ENCODE measurements at places on chromosomes 5 and 9.

DNA sequence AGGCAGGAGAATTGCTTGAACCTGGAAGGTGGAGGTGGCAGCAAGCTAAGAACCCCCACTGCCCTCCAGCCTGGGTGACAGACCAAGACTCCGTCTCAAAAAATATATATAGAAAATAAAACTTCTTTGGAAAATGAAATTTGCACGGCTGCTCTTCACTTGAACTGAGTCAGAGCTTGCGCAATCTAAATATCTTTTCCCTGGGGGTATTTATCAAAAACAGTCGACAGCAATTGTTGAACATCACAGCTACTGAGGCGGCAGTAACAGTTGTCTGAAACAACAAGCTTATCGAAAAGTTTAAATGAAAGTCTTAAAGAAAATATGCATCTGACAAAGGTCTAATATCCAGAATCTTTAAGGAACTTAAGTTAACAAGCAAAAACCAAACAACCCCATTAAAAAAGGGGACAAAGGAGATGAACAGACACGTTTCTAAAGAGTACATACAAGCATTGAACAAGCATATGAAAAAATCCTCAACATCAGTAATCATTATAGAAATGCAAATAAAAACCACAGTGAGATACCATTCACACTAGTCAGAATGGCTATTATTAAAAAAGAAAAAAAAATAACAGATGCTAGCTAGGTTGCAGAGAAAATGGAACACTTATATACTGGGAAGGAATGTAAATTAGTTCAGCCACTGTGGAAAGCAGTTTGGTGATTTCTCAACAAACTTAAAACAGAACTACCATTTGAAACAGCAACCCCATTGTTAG lies 153.6 kb upstream of the CDH9 start:
- DNase-seq = no peak

DNA sequence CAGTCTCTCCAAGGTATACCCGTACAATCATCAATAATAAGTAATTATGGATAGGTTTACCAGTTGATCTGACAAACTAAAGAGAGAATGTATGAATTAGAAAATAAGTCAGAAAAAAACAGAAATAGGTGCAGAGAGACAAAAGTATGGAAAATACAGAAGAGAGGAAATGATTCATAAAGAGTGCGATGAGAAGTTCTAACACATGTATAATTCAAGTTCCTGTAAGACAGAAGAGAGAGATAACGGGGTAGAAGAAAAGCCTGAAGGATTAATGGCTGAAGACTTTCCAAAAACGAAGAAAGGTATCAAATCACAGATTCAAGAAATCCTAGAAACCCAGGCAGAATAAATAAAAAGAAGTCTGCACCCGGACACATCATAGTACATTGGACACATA lies 16.2 kb upstream of the SMU1 start:
- DNase-seq = no peak

DNA sequence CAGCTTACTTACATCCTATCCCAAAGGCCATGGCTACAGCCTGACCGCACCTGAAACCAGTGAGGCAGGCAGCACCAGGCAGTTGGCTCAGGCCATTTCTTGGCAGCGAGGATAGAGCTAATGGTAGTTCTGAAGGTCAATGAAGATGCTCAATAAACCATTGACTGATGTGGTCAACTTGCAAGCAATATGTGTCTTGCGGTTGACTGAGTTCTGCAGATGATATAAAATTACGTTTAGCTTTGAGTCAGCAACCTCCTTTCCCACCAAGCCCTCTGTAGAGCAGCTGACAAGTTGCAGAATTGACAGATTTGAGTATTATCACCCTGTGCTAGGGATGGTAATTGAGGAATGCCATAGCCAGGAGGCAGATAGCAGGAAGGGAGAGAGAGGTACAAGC lies 189.0 kb upstream of the PUM3 start:
- no peak for DNase-seq

GRCh38 chr5:172334196-172334595 lies 50.6 kb upstream of the UBTD2 start:
- no peak for DNase-seq

DNA sequence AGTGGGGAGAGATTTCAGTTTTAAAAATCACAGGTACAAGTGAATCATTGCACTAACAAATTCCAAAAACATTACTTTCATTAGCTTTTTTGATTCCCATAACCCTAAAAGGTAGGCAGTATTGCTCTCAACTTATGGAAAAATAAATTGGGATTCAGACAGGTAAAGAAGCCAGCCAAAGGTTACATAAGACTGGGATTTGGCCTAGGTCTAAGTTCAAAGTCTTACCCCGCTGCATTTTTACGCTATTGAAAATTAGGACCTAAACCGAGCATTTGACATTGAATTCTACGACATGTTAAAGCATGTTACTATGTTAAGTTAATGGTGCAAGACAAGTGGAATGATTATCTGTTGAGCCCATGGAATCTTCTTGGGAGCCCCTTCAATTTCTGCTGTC lies 89.6 kb downstream of the ENC1 start:
- DNase-seq = no peak

GRCh38 chr5:169162407-169162806 lies 138.5 kb downstream of the SLIT3 start:
- DNase-seq = no peak

GRCh38 chr5:117393125-117393524 lies 818.5 kb upstream of the SEMA6A start:
- DNase-seq = no peak

GRCh38 chr5:8848997-8849594 lies 696.8 kb downstream of the SEMA5A start:
- no peak for DNase-seq

DNA sequence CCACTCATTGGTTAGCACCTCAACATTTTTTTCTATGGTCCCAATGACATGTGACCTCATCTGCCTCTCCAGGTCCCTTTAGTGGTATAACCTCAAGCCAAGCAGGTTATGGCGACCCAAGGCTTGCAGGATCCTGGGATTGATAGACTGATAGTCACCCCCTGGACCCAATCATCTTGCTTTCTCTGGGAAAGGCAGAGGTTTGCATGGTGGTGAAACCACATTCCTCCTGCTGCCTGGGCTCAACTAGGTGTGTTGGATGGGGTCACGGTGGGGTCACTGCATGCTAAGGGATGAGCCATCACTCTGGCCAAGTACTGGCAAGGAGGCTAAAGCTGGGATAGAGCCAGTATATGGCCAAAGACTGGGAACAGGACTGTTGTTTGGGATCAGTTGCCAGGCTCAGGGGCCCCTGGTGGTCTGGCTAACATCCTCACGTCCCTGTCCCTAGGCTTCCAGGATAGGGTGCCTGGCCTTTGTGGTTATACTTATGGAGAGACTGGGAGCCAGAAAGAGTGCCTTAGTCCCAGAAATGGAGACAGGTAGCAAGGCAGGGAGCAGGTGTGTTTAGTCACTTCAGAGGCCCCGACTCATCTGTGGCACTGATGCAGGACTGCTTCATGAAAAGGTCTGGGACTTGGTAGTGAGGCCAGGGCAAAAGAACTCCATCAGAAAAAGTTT lies 4.6 kb upstream of the SMIM32 start:
- no peak for DNase-seq

DNA sequence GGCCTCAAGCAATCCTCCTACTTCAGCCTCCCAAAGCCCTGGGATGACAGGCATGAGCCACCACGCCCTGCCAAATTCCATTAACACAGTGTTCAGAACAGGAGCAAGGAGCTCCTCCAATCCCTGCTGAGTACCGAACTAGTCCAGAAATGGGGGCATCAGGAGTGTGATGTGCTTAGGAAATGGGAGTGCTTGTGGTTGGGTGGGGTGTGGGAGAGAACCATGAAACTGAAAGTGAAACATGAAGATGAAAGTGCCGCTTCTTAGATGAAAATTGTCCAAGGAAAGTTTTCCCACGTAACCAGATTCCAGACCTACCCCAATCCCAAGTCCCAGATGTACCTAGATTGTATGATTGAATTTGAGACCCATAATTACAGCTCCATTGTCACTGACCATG lies 16.7 kb upstream of the ZNF131 start:
- DNase-seq = no peak

- no peak for DNase-seq
These were observed 76.3 kb downstream of the MUSK start for GRCh38 chr9:110744715-110745384.

GRCh38 chr5:175750511-175750931 lies 92.7 kb downstream of the HRH2 start:
- no peak for DNase-seq

- DNase-seq = no peak
These were observed 19.8 kb downstream of the TXNDC8 start for GRCh38 chr9:110317911-110318310.

DNA sequence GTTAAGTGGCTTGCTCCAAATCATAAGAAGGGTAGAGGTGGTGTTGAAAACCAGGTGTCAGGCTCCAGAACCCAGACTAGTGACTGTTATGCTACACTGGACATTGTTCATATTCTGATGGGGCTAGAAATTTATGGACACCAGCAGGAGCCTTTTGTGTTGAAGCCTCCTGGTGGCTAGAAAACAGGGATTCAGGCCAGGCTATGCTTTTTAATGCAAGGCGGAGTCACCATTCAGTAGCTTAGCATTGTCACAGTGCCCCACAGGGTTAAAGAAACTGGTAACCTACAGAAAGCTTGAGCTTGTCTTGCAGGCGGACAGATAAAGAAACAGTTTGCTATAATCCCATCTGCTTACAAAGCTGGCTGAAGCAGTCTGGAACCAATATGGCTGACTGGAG lies 23.0 kb upstream of the GOLM1 start:
- DNase-seq = no peak

- no peak for DNase-seq
These were observed 14.2 kb downstream of the CCDC180 start for GRCh38 chr9:97321691-97322090.

DNA sequence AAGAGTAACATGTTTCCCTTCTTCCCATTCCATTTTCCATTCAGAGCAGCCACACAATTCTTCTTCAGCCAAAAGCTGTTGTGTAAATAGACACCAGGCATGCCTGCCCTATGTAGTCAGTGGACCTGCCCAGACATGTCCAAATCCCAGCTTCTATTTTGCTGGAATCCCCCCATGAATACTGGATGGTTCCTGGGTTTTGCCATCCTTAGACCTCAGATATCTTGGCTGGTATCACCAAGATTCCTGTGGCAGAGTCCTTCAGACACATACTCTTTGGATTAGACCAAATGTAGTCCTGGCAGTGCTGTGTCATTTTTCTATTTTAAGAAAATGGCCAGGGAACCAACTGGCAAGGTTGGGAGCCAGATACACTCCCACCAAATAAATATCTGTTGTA lies 10.3 kb downstream of the FST start:
- DNase-seq = no peak

DNA sequence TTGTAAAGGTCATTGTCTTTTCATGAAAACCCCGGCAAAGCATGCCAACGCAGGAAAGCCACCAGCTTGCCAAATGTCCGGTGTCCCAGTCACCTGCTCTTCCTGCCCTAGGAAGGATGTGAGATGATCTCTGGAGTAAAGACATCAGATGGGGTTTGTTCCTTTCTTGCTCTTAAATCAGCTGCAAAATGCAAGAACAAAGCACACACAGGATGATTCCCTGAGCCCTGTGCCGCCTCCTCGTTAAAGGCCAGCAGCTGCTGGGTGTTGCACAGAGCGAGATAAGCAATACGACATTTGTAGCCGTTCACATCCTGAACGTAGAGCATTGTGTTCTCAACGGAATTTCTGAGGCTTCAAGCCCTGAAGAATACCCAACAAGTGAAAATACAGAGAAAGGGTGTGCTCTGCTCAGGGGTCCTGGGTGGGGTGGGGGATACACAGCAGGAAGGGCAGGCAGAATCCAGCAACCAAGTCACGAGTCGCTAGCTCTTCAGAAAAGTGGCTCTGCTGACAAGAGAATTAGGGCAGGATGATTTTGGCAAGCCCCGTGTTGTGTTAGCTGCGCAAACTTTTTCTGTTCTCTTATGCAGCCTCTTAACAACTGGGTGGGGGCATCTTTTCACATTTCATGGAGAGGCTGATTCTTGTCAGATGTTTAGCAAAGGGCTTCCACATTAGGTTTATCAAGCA lies 229.2 kb upstream of the MAP3K1 start:
- DNase-seq = no peak

DNA sequence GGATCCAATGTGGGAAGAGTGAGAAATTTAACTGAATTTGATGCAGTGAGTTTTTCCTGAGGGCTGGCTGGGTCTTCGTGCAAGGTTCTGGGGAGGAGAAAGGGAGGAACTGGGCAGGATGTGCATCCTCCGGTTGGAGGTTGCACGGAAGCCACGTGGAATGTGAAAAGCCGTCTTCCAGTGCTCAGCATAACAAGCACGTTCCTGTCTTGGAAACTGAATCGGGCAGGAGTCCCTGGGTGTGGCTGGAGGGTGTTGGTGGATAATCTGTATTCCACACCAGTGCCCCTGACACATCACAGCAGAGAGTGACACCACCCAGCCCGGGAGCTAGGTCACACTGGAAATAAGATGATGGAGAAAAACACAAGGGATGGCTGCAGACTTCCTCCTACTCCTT lies 154.3 kb downstream of the C5orf15 start:
- DNase-seq = no peak

- DNase-seq = no peak
These were observed 58.7 kb upstream of the NFIB start for GRCh38 chr9:14372437-14373335.

DNA sequence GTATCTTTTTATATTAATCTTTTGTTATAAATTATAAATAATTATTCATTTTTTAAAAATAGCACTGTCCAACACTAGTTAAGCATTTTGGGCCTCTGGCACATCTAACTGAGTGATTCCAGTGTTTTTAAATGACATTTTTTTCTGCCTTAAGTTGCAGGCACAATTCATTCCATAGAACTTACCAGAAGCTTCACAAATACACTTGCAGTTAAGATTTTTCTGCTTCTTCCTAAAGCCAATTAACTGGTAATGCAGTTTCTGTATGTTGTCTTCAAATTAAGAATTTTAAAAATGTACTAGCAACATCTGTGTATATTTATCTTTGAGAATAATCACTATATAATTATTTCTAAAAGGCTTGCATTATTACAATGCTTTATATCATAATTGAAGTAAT lies 11.2 kb upstream of the NFIB start:
- DNase-seq = no peak

DNA sequence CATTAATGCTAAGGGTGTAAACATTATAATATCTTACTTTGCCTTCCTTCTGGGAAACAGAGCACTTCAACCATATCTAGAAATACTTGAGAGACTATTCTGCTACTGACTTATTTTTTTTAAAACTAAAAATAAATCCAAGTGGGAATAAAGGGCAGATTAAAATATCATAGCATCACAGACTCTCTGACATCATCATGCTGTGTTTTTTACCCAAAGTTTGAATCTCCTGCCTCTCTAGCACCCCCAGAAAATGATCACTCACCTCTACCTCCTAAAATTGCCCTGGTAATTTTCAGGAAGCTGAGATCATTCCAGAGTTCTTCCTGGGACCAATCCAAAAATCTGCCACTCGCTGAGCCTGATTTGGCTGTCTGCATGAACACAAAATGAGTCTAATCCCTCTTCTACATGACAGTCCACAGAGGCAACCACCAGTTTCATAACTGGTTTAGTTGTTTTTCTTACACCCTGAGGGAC lies 813.8 kb upstream of the DMAC1 start:
- no peak for DNase-seq

GRCh38 chr5:58481828-58482227 lies 9.4 kb upstream of the GAPT start:
- DNase-seq = no peak

GRCh38 chr9:12224449-12224848 lies 468.7 kb upstream of the TYRP1 start:
- no peak for DNase-seq

- no peak for DNase-seq
These were observed 285.9 kb downstream of the ARL15 start for GRCh38 chr5:54024466-54024865.

- no peak for DNase-seq
These were observed 7.4 kb downstream of the ZDHHC11B start for GRCh38 chr5:776862-777711.

GRCh38 chr5:62077387-62077786 lies 228.6 kb upstream of the KIF2A start:
- no peak for DNase-seq
